ENCODE measurements at places on chromosomes 5 and 9.
A peak's percentile ranks its signal among the peaks of the same experiment; 100 is the strongest.

DNA sequence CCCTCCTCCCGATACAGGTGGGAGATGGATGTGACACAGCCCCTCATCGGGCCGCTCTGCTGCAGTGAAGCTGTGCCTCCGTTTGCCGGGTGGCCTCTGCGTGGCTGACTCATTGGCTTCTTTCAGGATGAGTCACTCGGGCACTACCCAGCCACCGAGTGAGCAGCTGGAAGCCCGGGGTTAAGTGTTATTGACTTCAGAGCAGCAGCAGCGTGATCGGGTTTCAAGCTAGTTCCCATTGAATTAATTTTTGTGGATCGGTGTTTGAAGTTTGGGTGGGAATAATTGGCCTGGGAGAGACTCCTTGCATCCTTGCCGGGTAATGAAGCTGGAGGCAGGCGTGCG lies 266.4 kb upstream of the IRX4 start:
- peaks cover 5% of the 10 kb centered on the region for H3K4me1 ChIP-seq
- no peaks in the 10 kb centered on the region for H3K36me3 ChIP-seq
- peaks cover 24% of the 10 kb centered on the region for H3K27me3 ChIP-seq
- no peak overlapping the region for H3K4me3 ChIP-seq
- H3K27ac ChIP-seq, result no peak overlapping the region

DNA sequence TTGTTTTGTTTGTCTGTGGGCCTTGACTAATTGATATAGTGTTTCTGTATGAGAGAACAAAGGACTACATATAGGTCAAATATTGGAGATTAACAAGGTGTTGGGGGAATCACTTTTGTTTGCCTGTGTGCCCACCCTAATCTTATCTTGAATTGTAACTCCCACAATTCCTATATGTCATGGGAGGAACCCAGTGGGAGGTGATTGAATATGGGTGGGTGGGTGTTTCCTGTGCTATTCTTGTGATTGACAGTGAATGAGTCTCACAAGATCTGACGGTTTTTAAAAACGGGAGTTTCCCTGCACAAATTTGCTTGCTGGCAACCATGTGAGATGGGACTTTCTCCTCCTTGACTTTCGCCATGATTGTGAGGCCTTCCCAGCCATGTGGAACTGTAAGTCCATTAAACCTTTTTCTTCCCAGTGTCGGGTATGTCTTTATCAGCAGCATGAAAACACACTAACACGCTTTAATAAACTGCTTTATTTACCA lies 64.9 kb upstream of the HSPB3 start:
- no peaks in the 10 kb centered on the region for H3K27me3 ChIP-seq
- peaks cover 18% of the 10 kb centered on the region for H3K4me1 ChIP-seq
- no peak for DNase-seq
- no peak overlapping the region for H3K27ac ChIP-seq
- no peak overlapping the region for H3K4me3 ChIP-seq

GRCh38 chr5:107455111-107455544 lies 215.6 kb downstream of the EFNA5 start:
- peaks cover 53% of the 10 kb centered on the region for H3K4me1 ChIP-seq
- H3K36me3 ChIP-seq, result peaks cover 3% of the 10 kb centered on the region
- H3K4me3 ChIP-seq, result no peak overlapping the region
- DNase-seq, result no peak
- peak overlapping the region; percentile 55 for H3K27ac ChIP-seq

DNA sequence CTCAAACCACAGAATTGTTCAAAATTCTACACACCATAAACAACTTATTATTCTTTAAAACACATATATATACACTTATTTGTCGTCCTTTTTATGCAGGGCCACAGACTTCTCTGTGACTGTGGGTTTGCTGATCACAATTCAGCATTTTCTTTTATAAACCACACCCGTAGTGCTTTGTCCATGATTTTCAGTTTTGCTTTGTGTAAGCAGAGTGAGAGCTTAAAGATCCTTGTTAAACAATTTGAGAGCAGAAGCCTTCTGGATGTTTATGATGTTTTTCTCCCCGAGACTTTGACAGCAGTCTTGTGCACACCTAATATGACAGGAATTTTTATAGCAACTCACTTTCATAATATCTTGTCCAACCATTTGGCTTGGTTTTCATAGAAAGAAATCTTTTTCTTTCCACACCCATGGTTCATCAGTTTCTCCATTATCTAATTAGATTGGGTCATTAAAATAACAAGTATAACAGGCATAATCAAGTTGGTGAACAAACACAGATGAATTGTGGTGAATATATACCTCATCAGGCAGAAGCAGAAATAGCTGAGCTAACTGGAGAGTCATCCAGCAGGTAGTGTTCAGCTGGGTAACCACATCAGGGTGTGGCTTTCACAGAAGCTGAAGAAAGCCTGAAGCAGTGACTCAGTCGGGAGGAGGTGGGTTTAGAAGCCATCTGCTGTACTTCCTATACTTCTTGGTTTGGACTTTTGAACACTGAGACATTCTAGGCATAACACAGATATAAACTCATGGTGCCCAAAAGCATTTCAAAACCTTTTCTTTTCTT lies 232.8 kb downstream of the DOCK8 start:
- peaks cover 29% of the 10 kb centered on the region for H3K36me3 ChIP-seq
- H3K4me3 ChIP-seq, result no peak overlapping the region
- H3K27ac ChIP-seq, result no peak overlapping the region
- DNase-seq, result no peak
- H3K4me1 ChIP-seq, result peaks cover 11% of the 10 kb centered on the region

GRCh38 chr9:20242510-20243189 lies 379.6 kb downstream of the MLLT3 start:
- H3K27me3 ChIP-seq, result peaks cover 6% of the 10 kb centered on the region
- peaks cover 15% of the 10 kb centered on the region for H3K4me1 ChIP-seq
- no peak for DNase-seq
- no peak overlapping the region for H3K27ac ChIP-seq
- H3K36me3 ChIP-seq, result no peaks in the 10 kb centered on the region

- DNase-seq, result no peak
- no peak overlapping the region for H3K27ac ChIP-seq
- H3K36me3 ChIP-seq, result no peaks in the 10 kb centered on the region
- H3K4me1 ChIP-seq, result peaks cover 9% of the 10 kb centered on the region
- no peak overlapping the region for H3K4me3 ChIP-seq
- H3K27me3 ChIP-seq, result no peaks in the 10 kb centered on the region
Observed at GRCh38 chr9:136667940-136668760, 5.4 kb downstream of the EGFL7 start.

DNA sequence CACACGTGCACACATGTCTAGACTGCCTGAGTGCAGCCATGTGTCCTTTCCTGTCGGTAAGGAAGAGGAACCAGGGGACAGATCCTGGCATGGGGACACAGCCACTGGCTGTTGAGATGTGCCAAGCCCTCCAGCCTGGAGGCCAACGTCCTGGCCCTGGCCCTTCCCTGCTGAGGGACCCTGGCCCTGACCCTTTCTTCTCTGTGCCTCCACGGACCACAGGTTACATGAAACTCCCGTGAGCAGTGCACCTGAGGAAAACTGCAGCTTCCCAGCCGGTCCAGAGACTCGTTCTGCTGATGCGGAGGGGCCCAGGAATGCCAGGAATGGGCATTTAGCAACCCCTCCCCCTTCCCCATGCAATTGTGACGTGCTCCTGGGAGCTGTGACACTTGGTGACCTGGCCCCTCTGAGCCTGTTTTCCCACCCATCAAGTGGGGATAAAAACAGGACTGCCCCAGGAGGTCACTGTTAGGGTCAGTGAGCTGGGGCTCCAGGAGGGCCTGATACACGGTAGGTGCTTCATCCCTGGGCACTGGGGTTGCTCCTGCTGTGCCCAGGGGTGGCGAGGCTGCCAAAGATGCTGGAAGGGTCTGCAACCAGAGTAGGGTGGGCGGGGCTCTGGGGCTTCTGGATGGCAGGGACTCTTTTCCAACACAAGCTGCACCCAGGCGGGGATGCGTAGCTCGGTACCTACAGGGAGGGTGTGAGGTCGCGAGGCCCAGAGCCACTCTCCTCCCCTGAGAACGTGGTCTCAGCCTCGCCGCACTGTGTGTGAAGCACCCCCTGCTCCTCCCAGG lies 151.5 kb downstream of the C9orf50 start:
- no peak for DNase-seq
- H3K27ac ChIP-seq, result peak overlapping the region; percentile 52
- no peaks in the 10 kb centered on the region for H3K27me3 ChIP-seq

DNA sequence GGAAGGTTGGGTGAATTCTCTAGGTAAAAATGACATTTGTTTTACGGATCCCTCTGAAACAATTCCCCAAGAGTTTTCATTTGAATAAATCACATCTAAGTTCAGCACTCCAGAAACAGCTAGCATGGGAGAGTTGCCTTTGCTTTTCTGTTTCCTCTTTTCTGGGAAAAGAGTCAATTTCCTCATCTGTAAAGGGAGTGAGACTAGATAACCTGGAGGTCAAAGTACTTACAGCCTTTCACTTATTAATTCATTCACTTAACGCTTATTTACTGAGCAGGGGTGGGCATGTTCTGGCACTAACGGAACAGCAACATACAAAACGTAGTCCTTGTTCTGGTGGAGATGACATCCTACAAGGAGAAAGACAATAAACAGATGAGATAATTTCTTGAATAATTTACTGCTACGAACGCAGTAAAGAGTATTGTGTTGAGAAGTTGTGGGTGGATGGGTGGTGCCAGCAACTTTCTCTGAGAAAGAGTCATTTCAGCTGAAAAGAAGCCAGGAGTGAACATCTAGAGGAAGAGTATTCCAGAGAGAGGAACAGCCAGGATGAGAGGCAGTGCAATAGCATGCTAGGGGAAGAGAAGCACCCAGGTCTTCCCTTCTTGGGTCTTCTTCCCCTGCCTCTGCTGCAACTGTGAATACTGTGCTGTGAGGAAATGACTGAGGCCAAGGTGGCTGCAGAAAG lies 335.6 kb downstream of the ZSWIM6 start:
- H3K4me1 ChIP-seq, result peaks cover 3% of the 10 kb centered on the region
- H3K27ac ChIP-seq, result no peak overlapping the region
- H3K4me3 ChIP-seq, result no peak overlapping the region
- no peak for DNase-seq
- H3K27me3 ChIP-seq, result peaks cover 58% of the 10 kb centered on the region
- no peaks in the 10 kb centered on the region for H3K36me3 ChIP-seq

DNA sequence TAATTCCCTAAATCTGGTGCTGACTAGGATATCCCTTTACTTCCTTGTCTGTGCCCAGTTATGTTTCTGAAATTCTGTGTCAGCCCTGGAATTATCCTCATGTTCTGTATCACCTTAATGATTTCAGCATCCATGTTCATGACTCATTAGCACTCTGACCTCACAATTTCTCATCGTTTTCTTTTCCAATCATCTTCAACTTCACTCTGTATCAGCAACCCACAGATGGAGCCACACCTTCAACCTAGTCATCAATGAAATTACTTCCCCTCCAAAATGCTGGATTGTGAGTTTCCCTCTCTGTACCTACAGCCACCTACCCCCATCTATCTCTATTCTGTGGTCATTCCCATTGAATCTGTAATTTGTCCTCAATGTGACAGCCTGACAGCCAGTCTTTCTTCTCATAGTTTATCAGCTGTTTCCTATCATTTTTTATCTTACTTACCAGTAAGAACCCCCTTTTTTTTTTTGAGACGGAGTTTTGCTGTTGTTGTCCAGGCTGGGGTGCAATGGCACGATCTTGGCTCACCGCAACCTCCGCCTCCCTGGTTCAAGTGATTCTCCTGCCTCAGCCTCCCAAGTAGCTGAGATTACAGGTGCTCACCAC lies 3.1 kb upstream of the IL6ST start:
- H3K4me1 ChIP-seq, result peaks cover 39% of the 10 kb centered on the region
- no peaks in the 10 kb centered on the region for H3K27me3 ChIP-seq
- H3K4me3 ChIP-seq, result no peak overlapping the region
- peak overlapping the region; percentile 36 for H3K27ac ChIP-seq

GRCh38 chr9:33446240-33446945 lies 1.0 kb downstream of the AQP3 start:
- peak overlapping the region; percentile 57 for H3K4me3 ChIP-seq
- H3K27ac ChIP-seq, result no peak overlapping the region
- peaks cover 29% of the 10 kb centered on the region for H3K4me1 ChIP-seq
- H3K36me3 ChIP-seq, result no peaks in the 10 kb centered on the region
- no peak for DNase-seq

- peaks cover 18% of the 10 kb centered on the region for H3K36me3 ChIP-seq
- no peak for DNase-seq
- no peak overlapping the region for H3K27ac ChIP-seq
- no peak overlapping the region for H3K4me3 ChIP-seq
Observed at GRCh38 chr5:140253985-140254384, 48.9 kb downstream of the PFDN1 start.

DNA sequence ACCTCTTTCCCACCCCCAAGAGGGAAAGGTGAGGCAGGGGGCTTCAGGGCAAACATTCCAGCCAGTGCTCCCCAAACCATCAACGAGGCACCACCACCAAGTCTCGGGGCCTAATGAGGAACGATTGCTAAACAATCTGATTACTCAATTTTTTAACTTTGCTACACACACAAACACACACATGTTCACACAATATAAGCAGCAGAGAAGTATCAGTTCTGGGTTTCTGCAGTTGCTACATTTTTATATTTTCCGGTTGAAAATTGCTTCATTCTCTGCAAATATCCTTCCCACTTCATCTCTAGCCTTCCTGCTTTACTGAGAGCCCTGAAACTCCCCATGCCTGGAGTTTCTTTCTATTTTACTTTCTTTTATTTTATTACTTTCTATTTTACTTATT lies 60.2 kb downstream of the FEM1C start:
- H3K27ac ChIP-seq, result no peak overlapping the region
- no peak for DNase-seq
- no peak overlapping the region for H3K4me3 ChIP-seq
- H3K4me1 ChIP-seq, result peaks cover 3% of the 10 kb centered on the region
- peaks cover 17% of the 10 kb centered on the region for H3K27me3 ChIP-seq
- no peaks in the 10 kb centered on the region for H3K36me3 ChIP-seq

GRCh38 chr9:98596486-98596885 lies 112.2 kb downstream of the GABBR2 start:
- no peak overlapping the region for H3K4me3 ChIP-seq
- H3K27ac ChIP-seq, result no peak overlapping the region
- H3K36me3 ChIP-seq, result no peaks in the 10 kb centered on the region
- no peaks in the 10 kb centered on the region for H3K27me3 ChIP-seq
- DNase-seq, result no peak

GRCh38 chr9:110241260-110241857 lies 14.9 kb downstream of the TXN start:
- peaks cover 14% of the 10 kb centered on the region for H3K36me3 ChIP-seq
- H3K4me1 ChIP-seq, result no peaks in the 10 kb centered on the region
- H3K27me3 ChIP-seq, result no peaks in the 10 kb centered on the region
- no peak overlapping the region for H3K27ac ChIP-seq
- no peak overlapping the region for H3K4me3 ChIP-seq

- no peak overlapping the region for H3K4me3 ChIP-seq
- DNase-seq, result no peak
- H3K27me3 ChIP-seq, result no peaks in the 10 kb centered on the region
- H3K36me3 ChIP-seq, result peaks cover 12% of the 10 kb centered on the region
- no peak overlapping the region for H3K27ac ChIP-seq
Observed at GRCh38 chr5:93790401-93790800, 49.0 kb upstream of the POU5F2 start.

GRCh38 chr9:121736934-121737462 lies 85.6 kb downstream of the DAB2IP start:
- peak overlapping the region; percentile 67 for H3K4me3 ChIP-seq
- H3K27ac ChIP-seq, result peak overlapping the region; percentile 77
- no peaks in the 10 kb centered on the region for H3K36me3 ChIP-seq
- H3K27me3 ChIP-seq, result peaks cover 2% of the 10 kb centered on the region
- DNase-seq, result no peak
